ENCODE measurements at places on chromosomes 1 and 21.

DNA sequence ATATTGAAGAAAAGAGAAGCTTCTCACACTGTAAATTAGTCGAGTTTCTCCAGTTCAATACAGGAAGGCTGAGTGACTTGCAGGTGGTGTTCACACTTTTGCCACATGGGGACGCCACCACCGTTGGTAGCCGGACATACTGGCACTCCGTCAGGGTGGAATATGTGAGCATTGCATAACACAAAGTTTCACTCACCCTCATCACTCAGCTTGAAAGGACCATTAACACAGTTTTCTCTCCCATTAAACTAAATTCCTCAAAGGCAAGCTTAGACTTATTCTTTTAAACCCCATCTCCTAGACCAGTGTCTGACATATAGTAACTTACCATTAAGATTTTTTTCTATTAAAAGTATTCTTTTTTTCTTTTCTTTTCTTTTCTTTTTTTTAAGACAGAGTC lies 105.3 kb upstream of the SERBP1 start:
- peak; percentile 71 for DNase-seq

- DNase-seq, result no peak
Observed at GRCh38 chr1:149883598-149884247, 15.6 kb upstream of the BOLA1 start.

GRCh38 chr1:222914861-222915632 lies 100.2 kb downstream of the DISP1 start:
- no peak for DNase-seq

DNA sequence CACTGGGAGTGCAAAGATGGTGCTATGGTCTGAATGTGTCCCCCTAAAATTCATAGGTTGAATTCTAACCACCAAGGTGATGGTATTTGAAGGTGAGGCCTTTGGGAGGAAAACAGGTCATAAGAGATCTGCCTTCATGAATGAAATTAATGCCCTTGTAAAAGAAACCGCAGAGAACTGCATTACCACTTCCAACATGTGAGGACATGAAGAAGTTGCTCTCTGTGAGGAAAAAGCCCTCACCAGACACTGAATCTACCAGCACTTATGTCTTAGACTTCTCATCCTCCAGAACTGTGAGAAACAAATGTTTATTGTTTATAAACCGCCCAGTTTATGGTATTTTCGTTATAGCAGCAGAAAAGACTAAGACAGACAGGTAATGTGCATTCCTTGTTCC lies 224.7 kb upstream of the C1orf87 start:
- DNase-seq, result no peak

DNA sequence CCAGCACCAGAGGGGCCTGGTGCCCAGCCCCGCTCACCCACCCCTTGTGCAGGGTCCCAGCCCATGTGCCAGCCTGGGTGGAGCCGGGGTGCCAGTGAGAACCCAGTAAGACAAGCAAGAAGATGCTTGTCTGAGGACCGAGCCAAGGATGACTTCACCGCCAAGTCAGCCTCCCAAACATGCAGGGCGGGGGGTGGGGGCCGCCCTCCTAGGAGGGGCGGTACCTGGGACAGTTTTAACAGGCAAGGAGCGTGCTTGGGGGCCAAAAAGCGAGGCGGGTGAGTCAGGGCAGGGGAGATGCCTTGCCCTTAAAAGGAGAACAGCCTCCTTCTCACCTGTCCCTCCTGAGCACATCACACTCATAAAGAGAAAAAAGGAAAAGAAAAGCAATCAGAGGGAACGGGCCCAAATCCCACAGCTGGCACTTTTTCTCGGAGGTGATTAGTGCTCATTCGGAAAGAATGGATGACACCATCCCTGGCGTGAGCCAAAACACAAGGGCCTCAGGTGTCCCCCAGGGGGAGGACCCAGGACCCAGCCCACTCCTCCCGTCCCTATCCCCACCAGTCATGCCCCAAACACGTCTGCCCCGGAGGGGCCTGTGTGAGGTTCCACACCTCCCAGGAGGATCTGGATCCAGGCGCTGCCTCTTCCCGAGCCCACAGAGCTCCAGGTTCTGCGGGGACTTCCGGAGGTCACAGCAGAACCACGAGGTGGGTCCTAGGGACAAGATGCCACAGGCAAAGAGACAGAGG lies 77.6 kb upstream of the IFFO2 start:
- DNase-seq, result no peak

GRCh38 chr1:68409426-68409825 lies 40.3 kb downstream of the RPE65 start:
- DNase-seq, result no peak

- no peak for DNase-seq
Observed at GRCh38 chr1:97082160-97082848, 360.7 kb downstream of the PTBP2 start.

DNA sequence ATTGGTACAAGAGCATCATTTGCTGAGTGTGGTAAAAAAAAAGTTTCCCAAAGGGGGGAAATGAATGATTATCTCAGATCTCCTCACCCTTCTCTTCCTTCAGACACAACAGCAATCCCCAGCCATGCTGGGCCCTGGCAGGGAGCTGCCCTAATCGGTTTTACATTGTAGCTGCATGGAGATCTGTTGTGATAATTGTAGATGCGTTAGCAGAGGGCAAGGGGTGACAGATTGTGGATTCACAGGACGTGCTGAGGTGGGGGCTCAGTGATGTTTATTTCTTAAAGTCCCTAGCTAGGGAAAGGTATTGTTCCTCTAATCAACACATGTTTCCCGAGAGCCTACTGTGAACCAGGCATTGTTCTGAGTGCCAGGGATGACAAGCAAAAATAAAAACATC lies 304.1 kb downstream of the PBX1 start:
- DNase-seq, result no peak

GRCh38 chr1:150874455-150875196 lies 1.8 kb downstream of the ARNT start:
- no peak for DNase-seq

DNA sequence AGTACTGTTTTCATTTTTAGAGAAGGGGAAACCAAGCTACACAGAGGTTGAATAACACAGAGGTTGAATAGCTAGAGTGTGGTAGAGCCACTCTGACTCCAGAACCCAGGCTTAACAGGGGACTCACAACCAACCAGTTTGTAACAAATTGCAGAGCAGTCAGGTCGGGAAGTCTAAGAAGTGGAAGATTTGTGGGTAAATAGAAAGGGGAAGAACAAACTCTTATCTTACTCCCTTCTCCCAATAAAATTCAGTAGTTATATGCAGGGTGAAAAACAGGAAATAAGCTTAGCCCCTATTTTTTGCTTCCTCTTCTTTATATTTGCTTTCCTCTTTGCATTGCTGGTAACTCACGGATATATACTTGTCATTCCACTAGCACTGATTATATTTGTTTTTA lies 23.2 kb downstream of the CDC42 start:
- DNase-seq, result no peak

- DNase-seq, result no peak
Observed at GRCh38 chr1:82706741-82707140, 906.0 kb downstream of the ADGRL2 start.

DNA sequence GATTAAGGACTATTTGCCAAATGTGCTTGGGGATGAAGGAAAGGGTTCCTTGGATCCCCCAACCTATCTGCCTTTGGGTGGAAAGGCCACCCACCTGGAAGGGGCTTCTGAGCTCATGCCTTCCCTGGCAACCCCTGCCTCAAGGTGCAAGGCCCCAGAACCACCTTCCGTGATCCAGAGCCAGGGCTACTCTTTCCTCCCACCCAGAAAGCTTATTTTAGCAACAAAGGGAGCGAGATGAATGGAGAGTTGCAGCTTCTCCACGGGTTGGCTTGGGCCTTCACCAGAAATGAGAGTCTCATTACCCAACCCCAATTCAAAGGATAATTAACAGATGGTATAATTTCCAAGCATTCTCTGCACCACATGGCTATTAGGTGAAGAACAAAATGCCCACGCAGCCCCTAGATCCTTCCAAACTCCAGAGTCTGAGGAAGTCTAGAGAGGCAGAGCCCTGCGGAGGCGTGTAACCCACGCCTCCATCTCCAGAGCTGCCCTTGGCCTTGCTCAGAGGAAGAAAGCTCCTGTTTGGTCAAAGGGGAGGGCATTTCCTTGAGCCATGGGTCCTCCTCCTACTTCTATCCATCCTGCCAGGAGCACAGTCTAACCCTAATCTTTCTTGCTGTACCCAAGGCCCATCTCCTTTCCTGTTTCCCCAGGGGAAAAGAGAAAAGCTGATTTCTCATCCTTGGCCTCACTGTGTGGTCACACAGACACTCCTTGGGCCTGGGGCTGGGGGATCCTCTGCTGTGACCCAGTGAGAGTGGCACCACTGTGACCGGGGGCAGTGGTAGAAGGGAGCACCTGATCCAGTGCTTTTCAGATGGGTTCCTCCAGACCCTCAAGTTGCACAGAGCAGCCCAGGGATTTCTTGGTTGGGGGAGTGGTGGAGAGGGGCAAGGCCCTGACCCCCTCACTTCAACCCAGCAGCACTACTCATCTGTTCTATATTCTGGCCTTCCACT lies 1.7 kb upstream of the CELSR2 start:
- no peak for DNase-seq

- DNase-seq, result no peak
Observed at GRCh38 chr1:18903291-18903756, 969 bp upstream of the ALDH4A1 start.

- peak; percentile 44 for DNase-seq
Observed at GRCh38 chr1:31579374-31579773, 3.1 kb downstream of the TINAGL1 start.

DNA sequence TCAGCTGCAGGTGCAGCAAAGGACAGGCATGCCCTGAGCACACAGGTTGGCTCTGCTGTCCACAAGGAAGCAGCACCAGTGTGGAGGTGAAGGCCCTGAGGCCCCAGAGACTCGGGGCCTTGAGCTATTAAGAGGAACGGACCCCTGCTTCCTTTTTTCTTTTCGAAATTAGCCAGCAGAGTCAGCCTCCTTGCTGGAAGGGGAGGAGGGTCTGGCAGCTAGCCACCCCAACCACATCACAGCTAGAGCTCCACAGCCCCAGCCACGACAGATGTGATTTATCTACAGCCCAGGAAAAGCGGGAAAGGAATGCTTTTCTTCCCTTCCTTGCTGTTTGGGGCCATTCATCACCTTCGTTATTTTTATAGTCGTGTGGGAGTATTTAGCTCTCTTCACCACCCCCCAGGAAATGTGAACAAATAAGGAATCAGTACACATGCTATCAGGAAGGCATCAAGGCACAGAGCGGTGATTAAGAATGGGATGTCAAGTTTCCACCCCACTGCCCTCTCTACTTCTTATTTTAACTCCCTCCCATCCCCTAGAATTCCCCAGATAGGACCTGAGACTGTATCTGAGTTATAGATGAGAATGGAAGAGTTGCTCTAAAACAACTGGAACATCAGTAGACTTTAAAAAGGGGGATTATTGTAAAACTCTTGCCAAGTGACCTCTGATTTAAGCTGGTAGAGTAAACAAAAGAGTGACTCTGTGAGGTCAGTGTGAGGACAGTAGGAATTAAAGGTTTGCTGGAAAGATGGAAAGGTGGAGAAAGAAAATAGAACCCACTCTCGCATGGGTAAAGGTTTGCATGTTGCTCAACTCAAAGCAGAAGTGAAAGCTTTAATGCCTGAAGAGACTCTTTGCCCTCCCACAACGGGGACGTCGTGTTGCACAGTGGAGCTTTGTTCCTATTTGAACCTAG lies 224.7 kb upstream of the GJB5 start:
- DNase-seq, result no peak

DNA sequence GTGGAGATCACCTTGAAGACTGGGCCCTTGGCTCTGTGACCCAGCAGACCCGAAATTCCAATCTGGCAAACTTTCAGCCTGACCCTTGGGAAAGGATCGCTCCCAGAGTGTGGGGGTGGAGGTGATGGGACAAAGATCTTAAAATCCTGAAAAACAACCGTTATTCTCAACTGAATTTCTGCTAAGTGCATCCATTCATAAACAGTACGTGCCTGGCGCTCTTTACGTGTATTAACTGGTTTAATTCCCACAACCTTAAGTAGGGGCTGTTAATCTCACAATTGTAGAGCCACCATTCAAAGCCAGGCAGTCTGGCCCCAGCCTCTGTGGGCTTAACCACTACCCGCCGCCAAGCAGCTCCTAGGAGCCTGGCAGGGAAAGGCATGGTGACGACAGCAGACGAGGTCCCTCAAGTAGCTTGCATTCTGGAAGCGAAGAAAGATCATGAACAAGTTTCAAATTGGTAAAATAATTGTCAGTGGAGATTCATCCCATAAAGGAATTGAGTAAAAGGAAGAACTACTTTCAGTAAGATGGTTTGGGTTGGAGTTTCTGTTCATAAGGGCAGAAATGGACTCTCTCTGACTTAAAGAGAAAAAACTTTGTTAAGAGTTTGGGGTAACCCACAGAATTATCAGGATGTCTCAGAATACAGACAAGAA lies 11.4 kb upstream of the RGS16 start:
- DNase-seq, result peak; percentile 48

Data from left ventricle myocardium inferior (tissue), 1 donor.